HFFc6 (cell line): ENCODE measurements at places on chromosomes 16 and 17. TPM values are rescaled to one million over a fixed set of nuclear protein-coding genes. Genes with fewer than 3 reads are reported as not detected.

DNA sequence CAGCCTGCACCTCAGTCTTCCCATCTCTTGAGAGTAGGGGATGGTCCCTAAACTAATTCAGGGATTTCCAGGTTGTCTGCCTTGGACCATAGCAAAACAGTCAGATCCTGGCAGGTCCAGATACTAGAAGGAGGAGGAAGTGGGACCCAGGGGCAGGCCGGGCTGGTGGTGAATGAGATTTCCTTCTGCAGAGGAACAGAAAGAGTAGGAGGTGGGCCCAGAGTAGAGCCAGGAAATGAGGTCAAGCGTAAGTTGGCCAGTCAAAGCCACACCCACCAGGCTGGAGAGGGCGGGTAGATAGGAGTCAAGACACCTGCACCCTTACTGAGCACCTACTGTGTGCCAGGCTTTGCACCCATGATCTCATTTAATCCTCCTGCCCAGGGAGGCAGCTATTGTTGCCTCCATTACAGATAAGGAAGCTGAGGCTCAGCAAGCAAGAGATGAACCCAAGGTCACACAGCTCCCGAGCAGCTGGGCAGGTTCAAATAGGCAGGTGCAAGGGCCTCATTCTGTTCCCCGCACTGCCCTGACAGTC lies 2.6 kb downstream of the CDH5 start:
- DNase-seq: no peak

DNA sequence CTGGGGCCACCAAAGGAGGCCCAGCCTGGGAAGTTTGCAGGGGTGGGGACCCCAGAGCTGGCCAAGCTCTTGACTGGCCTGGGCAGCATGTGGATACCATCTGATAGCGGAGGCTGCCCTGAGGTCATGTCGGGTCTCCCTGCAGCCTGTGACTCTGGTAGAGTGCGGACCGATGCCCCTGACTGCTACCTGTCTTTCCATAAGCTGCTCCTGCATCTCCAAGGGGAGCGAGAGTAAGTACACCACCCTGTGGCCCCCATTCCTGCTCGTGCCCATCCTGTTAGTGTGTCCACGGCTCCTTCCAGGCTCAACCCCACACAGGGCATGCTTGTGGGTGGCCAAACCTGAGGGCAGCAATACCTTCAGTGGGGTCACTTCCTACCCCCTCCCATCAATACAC lies 8.0 kb downstream of the CETP start:
- DNase-seq: no peak

DNA sequence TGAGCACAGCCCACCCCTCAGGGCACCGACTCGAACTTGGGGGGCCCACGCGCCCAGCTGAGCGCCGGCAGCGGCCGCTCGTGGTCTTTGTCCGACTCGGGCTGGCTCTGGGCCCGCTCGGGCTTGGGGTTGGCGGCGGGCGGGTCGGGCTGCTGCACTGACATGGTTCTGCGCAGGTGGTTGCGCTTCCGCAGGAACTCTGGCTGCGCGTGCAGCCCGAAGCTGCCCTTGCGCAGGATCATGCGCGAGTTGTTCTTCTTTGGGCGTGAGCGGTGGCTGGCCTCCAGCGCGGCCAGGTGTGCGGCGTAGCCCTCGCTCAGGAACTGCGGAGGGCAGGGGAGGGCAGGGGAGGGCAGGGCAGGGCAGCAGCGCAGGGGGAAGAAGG lies 11.1 kb downstream of the PIMREG start:
- no peak for DNase-seq

DNA sequence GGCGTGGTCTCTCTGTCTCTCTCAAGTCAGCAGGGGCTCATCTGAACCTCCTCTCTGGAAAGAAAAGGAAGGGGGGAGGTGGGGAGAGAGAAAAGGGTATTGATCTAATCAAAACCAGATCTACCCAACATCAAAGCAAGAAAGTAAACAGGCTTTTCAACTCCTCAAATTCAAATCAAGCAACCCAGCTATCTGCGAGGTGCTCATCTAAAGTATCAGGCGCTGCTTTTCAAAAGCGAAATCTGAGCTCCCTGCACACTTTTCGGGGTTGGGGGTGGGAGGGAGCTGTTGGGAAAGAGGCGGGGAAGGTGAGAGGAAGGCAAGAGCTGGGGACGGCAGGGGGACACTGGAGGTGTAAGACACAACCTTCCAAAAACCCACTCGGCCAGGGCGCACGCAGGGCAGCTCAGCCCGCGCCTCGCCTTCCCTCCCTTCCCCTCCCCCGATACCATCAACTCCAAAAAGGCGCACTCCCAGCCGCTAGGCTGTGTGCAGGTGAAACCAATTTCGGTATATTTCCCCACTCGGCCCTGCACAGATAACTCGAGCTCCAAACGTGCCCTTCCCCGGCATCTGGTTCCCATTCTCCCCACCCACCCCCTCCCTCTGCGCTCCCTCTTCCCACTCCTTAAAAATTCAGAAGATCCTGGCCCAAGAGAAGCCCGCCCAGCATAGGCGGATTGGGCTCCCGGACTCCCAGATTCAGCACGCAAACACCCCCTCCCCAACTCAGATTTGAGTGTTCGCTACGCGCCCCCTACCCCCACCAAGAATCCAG lies 2.6 kb downstream of the AXIN2 start:
- no peak for DNase-seq

DNA sequence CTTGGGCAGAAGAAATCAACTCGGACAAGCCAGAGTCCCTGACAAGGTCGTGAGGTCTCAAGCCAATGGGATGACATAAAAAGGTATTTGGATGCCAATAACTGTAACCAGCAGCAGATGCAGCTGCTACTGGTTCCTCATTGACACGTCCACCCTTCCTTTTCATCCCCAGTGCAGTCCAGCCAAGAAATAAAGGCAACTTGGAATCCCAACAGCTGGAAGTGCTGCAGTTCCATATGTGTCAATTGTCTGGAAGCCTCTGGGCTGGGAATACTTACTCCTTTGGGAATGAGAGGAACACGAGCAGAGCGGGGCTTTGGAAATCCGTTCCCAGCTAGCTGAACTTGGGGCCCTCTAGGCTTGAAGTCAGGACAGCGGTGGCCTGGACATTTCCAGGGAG lies 360.4 kb upstream of the ZFHX3 start:
- no peak for DNase-seq

The TP53I13 gene
- total RNA-seq: 36.6 and 37.6 TPM in 2 replicates

The TOP2A gene
- 70.6 and 147 TPM in 2 replicates for total RNA-seq

The TEKT1 gene
- not detected in 3 replicates for total RNA-seq

The MPP2 gene
- total RNA-seq: 0.68 and 1.0 TPM in 2 replicates

The ABCC12 gene
- total RNA-seq: not detected in 3 replicates
